ENCODE measurements at places on chromosomes 2 and 18.
A peak's percentile ranks its signal among the peaks of the same experiment; 100 is the strongest.

DNA sequence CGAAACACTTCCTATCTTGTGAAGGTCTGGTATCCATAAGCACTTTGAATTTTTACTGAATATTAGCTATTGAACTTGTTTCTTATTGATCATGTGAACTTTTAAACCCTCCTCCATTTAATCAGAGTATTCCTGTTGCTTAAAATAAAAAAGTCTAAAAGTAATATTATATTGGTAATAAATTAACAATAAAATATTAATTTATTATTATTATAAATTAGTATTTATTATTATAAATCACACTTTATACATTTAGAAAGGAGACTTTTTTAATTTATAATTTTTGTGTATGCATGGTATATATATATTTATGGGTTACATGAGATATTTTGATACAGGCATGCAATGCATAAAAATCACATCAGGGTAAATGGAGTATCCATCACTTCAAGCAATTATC lies 295.4 kb upstream of the NETO1 start:
- DNase-seq: no peak

DNA sequence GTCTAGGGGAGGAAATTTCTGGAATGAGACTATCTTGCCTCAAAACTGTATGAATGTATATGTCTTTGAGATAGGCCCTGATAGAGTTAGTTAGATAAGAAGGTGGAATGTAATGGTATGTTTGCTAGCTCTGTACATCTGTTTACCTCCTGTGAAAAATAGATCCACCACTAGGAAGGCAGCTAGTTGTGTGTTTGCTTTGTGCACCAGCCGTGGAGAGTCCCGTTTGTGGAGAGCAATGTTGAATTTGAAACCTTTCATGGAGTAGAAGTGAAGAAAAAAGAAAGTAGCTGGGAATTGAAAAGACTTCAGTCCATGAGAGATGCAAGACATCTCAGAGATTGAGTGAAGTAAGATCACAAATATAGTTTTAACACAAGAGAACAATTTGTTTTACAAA lies 25.4 kb downstream of the ASXL3 start:
- no peak for DNase-seq

- DNase-seq: no peak
These were observed 19.5 kb upstream of the STAT4 start for GRCh38 chr2:191170301-191170636.

GRCh38 chr2:168529054-168529833 lies 73.2 kb downstream of the CERS6 start:
- no peak for DNase-seq

- DNase-seq: no peak
These were observed 72.7 kb upstream of the MGAT5 start for GRCh38 chr2:134181219-134181618.

- no peak for DNase-seq
These were observed 572.7 kb downstream of the EPHA4 start for GRCh38 chr2:220999356-220999755.

DNA sequence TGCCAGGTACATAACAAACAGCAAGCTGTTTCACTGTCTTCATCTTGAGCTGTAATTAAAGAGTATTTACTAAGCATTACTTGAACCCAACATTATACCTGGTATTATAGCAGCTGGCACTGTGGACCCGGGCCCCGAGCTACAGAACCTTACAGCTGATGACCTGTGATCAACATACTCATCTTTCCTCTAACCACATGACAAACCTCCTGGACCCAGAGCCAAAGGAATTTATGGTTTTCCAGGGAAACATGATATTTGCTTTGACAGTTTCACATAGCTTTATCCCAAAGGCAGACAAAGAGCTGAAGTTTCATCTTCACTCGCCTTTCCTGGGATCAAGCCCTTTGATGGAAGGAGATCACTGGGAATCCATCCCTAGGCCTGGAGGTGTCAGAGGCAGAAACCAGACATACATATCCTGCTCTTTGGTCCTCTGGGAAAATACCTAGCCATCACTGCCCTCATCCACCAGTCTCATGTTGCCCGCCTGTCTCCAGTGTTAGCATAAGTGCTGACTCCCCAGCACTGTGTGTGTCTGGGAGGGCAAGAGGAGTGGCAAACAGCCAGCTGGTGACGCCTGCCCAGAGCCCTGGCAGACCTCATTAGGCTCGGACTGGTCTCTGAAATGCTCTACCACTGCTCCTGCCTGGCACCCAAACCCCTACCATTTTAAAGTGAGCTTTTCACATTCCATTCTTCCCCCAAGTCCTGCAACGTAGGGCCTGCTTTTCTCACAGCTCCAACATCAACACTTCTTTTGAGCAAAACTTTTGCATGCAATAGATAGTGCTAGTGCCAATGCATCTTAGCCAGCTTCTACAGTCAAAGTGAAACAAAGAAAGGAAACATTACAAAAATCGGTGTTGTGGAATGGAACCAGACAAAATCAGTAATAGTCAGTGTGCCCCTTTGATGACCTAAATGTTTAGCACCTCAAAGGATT lies 138.8 kb upstream of the CTAGE1 start:
- no peak for DNase-seq

DNA sequence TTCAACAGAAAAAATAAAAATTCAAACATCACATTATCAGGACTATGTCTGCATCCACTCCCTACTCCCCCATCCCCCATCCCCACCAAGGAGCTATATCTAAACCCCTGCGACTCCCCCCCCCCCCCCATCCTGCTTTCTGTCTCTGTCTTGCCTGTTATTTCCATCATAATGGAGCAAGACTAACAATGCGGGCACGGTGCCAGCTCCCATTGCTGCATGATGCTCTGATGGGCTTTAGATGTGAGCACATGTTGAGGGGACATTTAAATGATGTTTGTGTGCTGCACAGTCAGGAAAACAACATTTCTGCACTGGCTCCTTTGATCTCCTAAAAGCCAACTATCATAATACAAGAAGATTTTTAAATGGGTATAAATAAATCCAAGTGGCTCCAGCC lies 644.2 kb upstream of the SETBP1 start:
- DNase-seq: peak; percentile 17

DNA sequence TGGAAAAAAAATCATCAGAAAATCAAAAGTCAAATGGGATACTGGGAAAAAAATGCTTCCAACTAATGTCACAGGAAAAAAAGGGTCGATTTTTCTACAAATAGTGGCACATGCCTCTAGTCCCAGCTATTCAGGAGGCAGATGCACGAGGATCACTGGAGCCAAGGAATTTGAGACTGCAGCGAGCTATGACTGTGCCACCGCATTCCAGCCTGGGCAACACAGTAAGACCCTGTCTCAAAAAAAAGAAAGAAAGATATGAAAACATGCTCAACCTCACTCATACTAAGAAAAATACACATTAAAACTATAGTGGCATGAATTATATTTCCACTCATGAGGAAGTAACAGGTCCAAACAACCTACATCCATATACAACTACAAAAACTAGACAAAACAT lies 17.9 kb downstream of the MEMO1 start:
- DNase-seq: no peak

DNA sequence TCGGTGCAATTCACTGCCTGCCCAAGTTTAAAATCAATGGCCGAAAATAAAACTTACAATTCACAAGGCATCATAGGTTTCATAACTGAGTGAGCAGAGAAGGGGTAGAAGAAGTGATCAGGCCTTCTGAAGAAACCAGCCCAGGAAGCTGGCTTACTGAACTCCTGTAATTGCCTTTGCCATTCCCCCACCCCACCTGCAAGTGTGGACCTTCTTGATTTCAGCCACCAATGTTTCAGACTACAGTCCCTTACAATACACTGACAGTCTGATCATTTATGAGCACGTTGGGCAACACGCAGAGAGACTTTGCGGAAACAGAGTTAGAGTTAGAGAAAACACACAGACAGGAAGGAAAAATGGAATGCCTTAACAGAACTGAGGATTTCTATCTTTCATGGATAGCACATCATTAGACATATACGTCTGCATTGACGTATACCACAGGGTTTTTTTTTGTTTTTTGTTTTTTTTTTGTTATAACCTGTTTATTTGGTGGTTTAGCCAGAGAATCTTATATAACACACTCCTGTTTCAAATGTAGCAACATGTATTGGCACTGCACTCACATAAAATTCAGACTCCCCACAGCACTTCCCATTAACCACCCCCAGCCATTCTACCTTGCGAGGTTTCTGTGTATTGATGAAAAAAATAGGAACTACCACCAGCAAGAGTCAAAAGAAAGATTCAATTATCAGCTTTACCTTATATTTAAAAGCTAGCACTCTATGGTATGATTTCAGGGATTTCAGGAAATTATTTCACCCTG lies 126.4 kb downstream of the CACNB4 start:
- DNase-seq: no peak

GRCh38 chr2:5379811-5380210 lies 312.4 kb upstream of the SOX11 start:
- no peak for DNase-seq

- DNase-seq: no peak
These were observed 5.8 kb upstream of the PROM2 start for GRCh38 chr2:95268211-95269035.

DNA sequence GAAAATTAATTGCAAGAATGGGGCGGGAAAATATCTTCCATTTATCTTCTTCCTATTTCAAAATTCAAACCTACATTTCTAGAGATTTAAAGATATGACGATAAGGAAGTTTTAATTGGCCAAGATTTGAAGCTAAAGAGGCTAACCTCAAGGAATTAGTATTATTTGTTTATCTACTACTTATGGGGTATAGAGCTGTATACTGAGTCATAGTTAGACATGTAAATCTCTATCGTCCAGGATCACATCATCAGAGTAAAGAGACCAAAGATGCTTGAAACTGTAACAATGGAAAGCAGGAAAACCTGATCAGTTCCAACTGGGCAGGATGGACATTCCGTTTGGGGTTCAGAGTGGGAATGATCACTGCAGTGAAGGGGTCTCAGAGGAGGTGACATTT lies 95.2 kb upstream of the KLF7 start:
- no peak for DNase-seq

- DNase-seq: peak; percentile 32
These were observed 8.7 kb upstream of the SERPINB13 start for GRCh38 chr18:63578357-63578958.

- no peak for DNase-seq
These were observed 880.2 kb downstream of the TSN start for GRCh38 chr2:122635686-122636085.

GRCh38 chr2:96261328-96262003 lies 4.3 kb downstream of the TMEM127 start:
- no peak for DNase-seq

GRCh38 chr2:232927032-232927792 lies 57.1 kb downstream of the SNORC start:
- peak; percentile 74 for DNase-seq

GRCh38 chr2:172640389-172640788 lies 84.5 kb downstream of the PDK1 start:
- DNase-seq: no peak

GRCh38 chr2:231318436-231318835 lies 77.1 kb upstream of the B3GNT7 start:
- no peak for DNase-seq

GRCh38 chr2:189879716-189880081 lies 95.4 kb downstream of the PMS1 start:
- no peak for DNase-seq

GRCh38 chr18:58058720-58059119 lies 14.7 kb downstream of the NEDD4L start:
- DNase-seq: no peak

GRCh38 chr2:149334156-149334555 lies 3.8 kb downstream of the LYPD6 start:
- no peak for DNase-seq

DNA sequence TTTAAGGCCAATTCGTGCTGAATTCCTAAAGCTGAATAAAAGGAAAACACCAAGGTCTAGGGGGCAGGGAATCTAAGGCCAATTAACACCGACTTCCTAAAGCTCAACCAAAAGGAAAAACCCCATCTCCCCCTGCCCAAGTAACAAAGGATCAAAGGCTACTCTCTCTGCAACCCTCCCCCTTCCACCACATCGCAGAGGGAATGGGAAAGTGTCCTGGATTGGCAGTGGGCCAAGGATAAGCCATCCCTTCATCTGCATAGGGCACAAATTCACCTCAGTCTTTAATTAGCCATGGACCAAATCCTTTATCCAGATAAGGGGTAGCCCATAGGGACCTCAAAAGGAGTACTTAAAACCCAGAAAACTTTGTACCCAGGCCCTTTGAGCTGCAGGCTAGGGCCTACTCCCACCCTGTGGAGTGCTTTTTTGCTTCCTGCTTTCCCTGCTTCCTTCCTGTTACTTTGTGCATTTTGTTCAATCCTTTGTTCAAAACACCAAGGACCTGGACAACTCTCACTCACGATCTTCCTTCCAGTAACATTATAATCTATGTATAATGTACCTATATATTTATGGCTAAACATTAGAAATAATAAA lies 2119.8 kb upstream of the CELF4 start:
- peak; percentile 22 for DNase-seq

GRCh38 chr18:57660961-57661360 lies 39.3 kb upstream of the NARS1 start:
- DNase-seq: no peak

DNA sequence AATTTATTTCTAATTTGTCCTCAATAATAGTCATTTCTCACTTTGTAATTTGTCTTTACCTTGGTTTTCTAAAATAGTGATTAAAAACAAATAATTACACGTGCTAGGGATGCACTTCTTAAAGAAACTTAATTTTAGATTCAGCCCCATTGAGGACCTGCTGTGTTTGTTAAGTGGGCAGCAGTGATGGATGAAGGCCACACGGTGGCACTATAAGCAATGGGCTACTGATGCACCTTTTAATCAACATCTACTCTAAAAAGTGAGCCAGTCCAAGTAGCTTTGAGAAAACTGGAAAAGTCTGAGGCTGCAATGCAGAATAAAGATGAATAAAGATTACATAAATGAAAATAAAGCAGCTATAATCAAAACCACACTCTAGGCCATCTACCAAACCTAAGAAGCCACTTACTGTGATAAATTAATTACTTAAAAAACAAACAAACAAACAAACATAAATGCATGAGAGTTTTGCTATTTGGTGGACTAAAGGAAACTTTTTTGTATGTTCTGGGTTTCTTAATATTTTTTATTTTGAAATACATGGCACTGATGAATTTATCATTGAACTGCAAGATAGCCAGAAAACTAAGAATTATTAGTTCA lies 89.3 kb downstream of the PDE11A start:
- peak; percentile 48 for DNase-seq

DNA sequence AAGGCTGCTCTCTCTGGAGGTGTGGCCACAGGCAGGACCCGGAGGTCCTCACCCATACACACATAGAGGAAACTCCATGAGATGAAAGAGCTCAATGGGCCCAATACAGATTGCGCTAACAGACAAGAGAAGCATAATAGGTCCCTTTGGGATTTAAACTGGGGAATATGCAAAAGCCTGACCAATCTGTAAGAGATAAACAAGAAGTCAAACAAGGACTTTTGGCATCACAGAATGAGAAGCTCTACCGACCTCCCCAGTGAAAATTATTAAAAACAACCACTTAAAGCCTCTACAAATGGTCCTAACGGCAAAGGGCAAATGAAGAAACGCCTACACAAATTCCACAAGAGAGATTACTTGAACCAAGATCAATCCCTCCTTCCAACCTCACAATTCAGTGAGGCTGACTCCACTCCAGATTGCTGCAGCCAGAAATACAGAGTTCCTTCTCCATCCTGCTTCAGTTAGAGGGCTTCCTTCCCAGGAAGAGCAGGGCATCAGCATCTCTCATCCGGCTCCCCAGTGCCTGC lies 10.8 kb downstream of the IWS1 start:
- no peak for DNase-seq

GRCh38 chr18:60066219-60066975 lies 166.6 kb downstream of the PMAIP1 start:
- no peak for DNase-seq

GRCh38 chr18:6557057-6557769 lies 142.5 kb upstream of the L3MBTL4 start:
- no peak for DNase-seq

All from H7 (cell line).